SIG-M5 (cell line): ENCODE measurements at places on chromosomes 16 and 17.

DNA sequence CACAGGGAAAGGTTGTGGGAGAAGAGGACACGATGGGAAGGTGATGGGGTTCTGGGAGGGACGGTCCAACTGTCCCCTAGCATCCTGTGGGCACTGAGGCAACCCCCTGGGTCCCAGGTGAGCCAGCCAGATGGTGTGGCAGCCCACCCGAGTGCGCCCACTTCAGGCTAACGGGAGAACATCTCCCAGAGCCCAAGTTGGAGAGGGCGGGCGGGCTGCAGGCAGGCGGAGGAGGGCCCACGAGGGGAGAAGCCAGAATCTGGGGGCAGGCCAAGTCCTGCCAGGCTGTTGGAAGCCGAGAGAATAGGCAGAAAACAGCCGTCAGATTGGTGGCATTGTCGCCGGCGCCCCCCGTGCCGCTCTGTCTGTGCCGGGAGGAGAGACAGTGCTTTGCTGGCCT, 13.8 kb upstream of the ABCC3 start:
- no peak for DNase-seq

GRCh38 chr16:52494621-52495020, 52.3 kb downstream of the TOX3 start:
- DNase-seq: no peak

DNA sequence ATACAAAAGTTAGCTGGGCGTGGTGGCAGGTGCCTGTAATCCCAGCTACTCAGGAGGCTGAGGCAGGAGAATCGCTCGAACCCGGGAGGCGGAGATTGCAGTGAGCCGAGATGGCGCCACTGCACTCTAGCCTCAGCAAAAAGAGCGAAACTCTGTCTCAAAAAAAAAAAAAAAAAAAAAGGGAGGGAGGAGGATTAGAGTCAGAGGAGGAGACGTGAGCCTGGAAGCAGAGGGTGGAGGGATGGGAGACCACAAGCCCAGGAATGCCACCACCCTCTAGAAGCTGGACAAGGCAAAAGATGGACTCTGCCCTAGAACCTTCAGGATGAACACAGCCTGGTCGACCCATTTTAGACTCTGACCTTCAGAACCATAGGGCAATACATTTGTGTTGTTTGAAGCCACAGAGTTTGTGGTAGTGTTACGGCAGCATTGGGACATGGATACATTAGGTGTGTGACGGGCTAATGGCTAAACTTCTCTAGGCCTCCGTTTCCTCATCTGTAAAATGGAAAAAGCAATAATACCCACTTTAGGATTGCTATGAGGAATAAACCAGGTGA, 2.1 kb upstream of the SMIM22 start:
- no peak for DNase-seq

DNA sequence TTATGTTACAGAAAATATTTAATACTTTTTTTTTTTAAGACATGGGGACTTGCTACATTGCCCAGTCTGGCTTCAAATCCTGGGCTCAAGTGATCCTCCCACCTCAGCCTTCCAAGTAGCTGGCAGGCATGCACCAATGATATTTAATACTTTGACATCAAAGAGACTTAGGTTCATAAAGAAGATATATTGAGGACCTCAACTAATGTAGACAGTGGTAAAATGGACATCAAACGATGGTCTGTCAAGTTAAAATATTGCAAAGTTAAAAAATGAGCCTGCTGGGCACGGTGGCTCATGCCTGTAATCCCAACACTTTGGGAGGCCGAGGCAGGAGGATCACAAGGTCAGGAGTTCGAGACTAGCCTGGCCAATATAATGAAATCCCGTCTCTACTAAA, 8.7 kb downstream of the TEFM start:
- DNase-seq: no peak

DNA sequence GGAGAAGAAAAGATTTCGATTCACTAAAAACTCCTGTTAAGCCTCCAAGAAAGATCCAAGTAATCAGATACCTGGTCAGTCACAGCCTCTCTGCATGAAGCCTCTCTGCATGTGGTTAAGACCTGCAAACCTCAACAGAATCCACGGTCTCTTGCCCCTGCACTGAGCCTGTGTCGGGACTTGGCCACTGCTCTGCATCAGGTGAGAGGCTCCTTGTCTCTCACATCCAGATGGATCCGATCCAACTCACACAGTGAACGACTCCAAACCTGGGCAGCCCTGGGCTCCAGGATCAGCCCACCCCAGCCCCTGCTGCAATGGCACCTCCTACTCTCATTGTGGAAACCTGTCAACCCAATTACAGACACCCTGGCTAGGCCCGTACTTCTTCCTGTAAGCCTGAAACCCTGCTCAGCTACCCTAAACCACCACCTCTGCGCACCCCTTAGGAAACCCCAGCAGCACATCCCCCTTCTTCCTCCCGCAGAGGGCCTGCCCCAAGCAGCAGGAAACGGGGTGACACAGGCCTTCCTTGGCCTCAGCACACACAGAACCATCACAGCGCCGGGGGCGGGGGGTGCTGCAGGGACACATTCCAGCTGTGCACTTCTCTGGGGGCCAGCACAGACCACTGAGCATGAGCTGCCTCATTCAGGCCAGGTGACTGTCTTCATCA, 129.5 kb downstream of the ANKRD11 start:
- no peak for DNase-seq

DNA sequence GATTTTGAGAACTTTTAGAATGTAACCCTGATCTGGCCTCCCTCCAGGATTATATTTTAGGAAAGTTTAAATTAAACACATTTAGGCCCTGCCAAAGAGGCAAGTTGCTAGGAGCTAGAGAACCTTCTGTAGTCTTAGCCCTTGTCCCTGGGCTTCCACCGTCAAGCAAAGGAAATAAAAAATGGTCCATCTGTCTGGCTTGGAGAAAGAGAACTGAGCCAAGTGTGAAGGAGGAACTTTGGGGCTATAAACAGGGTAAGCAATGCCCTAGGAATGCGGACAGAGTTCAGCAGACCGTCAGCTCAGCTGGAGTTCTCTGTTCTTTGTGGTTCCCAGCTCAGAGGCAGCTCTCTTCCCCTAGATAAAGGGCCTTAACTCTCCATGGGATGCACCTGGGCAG, 29.6 kb downstream of the RCVRN start:
- DNase-seq: no peak
